NCI-H446 (cell line): ENCODE measurements at places on chromosomes 7 and 10.

- DNase-seq: no peak
Measured at GRCh38 chr10:132971448-132972148, 29.2 kb upstream of the CFAP46 start.

DNA sequence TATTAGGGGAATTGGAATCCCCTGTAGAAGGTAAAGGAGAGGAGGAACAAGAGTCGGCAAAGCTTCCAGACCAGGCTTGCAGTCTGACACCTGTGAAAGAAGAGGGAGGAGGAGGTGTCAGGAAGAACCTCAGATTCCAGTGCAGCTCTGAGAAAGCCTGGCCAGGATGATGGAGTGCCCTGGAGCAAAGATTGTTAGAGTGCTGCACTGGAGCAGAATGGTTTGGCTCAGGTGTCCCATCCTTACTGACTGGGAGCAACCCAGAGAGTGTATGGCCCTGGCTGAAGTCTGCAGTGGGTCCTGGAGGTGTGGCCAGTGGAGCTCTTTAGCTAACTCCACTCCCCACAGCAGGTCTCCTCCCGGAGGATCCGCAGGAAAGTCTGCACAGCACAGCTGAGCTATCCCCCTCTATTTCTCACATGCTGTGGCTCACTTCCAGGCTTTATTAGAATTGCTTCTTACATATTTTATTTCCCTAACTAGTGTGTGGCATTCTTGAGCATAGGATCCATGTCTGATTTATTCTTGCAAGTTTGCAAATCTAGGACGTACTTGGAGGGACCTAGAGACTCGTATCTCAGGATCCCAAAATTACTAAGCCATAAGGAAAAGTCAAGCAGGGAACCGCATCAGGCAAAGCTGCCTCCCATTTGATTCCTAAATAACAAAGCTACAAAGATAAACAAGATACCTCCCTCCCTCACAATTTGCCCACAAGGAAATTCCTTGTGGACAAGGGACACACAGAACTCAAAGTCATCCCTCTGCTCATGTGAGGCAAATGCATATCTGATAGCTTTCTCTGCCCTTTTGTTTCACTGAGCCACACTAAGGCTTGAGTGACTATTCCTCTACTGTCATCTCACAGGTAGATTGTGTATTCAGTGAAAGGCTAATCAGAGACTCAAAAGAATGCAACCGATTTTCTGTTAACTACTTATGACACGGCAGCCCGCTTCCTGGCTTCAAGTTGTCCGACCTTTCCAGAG lies 58.8 kb downstream of the VIM start:
- no peak for DNase-seq

- no peak for DNase-seq
Measured at GRCh38 chr7:24703296-24703695, 54.0 kb downstream of the GSDME start.

DNA sequence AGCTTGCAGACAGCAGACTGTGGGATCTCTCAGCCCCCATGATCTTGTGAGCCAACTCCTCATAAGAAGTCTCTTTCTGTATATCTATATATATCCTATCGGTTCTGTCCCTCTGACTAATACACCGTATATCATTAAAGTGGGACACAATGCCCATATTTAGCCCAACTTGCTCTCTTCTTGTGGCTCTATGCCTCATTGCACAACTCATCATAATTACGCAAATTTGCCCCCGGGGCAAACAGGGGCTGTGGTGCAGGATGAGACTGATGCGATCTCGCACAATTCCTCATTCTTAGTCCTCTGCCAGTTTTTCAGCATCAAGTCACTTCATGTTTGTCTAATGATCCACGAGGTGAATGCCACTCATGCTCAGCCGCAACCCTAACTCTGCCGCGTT lies 183.2 kb downstream of the PRPF18 start:
- no peak for DNase-seq

DNA sequence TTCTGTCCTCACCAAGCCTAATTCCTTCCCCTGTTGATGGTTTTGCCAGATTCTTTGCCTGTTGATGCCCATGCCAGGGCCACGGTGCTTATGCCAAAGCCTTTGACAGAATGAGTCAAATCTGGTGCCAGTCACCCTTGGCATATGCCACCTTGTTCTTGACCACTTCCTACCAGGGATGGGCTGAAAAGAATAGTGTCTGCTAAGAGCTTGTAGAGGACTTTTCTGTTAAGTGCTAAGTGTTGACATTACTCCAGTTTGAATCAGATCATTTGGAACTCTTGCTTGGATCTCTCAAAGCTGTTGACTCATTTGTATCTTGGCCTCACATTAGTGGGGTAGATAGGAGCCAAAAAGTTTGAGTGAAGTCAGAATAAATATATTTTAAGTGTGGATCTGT lies 661.2 kb downstream of the AUTS2 start:
- DNase-seq: peak; percentile 87

DNA sequence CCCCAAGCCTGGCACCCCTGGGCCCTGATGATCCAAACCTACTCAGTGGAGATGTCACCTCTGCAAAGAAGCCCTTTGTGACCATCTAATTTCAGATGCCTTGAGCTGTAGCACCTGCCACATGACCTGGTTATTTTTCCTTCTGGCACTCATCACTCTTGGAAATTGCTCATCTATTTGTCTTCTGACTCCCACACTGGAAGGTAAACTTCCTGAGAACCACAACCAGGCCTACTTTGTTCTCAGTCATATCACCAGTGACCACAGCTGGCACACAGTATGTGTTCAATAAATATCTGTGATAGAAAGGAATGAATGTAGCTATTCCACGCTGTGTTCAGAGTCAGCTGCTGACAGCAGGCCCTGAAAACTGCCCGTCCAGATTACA lies 97.1 kb downstream of the SH3PXD2A start:
- no peak for DNase-seq

GRCh38 chr7:49630513-49630912 lies 142.9 kb upstream of the VWC2 start:
- no peak for DNase-seq

GRCh38 chr7:1839701-1840100 lies 169.6 kb downstream of the ELFN1 start:
- no peak for DNase-seq

DNA sequence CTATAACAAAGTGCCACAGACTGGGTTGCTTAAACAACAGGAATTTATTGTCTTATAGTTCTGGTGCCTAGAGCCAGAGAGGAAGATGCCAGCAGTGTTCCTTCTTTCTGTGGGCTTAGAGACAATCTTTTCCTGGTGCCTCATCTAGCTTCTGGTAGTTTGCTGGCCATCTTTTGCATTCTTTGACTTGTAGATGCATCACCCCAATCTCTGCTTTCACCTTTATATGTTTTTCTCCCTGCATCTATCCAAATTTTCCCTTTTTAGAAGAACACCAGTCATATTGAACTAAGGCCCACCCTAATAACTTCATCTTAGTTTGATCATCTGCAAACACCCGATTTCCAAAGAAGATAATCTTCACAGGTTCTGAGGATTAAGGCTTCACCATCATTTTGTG lies 66.8 kb downstream of the CDK1 start:
- no peak for DNase-seq

DNA sequence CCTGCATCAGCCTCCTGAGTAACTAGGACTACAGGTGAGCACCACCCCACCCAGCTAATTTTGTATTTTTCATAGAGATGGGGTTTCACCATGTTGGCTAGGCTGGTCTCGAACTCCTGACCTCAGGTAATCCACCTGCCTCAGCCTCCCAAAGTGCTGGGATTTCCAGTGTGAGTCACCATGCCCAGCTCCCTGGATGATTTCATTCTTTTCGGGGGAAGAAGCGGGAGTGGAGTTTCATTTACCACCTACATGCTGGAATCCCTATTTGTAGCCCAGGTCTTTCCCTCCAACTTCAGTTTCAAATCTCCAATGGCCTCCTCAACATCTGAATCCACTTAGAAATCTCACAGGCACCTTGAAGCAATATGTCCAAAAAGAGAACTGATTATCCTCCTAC lies 2.9 kb upstream of the BTRC start:
- no peak for DNase-seq

- DNase-seq: no peak
Measured at GRCh38 chr7:73350306-73351068, 22.5 kb downstream of the FKBP6 start.

DNA sequence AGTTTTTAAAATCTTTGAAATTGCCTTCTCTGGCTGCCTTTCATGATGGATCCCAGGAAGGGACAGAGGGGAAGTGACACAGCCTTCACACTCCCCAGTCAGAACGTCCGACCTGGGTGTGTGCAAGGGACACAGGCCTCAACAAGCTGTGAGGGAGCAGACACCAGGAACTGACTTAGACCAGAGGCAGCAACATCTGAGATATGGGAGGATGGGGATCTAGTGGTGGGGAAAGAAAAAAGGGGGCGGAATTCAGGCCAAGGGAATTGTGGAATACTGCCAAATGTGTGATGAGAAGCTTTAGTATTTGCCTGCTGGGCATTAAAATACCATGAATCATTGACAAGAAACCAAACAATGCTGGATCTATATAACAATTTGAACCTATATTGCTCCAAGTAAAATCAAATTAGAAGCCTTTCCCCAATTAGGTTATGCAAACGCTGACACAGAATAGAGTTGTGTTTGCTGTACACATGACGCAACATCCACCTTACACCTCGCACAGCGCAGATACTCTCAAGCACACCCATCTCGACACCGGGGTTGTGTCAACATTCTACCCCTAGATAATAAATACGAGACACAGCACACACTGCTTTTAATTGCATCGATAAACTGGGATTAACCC lies 17.2 kb upstream of the MNX1 start:
- DNase-seq: no peak

- no peak for DNase-seq
Measured at GRCh38 chr7:146902728-146903127, 786.1 kb downstream of the CNTNAP2 start.

DNA sequence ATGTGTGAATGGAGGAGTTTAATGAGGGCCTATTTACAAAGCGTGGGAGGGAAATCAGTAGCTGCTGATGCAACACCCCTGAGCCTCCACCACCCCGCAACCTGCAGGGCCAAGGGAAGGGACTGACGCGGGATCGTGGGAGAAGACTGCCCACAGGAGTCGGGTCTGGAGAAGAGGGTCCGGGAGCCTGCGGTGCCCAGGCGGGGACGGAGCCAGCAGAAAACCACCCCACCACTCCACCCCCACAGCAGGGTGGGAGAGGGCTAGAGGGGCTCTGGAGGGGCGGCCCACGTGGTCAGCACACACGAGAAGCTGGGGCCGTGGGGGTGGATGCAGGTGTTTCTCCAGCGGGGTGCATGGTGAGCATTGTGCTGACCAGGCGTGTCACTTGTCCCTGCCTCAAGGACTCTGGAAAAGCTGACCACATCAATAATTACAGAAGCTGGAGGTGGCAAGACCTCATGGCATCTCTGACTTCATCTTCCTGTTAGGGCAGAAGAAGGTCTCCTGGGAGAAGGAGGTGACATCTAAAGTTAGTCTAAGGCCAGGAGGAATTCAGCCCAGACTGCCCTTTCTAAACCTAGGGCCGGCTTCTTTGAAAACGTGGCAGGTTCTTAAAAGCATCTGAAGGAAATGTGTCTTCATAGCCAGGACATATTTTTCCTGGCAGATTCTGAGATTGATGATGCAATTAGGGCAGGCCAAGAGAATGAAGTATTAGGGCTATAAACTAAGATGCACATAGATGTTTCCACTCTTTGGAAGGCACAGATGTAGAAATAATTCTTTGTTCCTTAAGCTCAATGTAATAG lies 150.9 kb downstream of the RGS10 start:
- DNase-seq: no peak

- DNase-seq: no peak
Measured at GRCh38 chr10:46560952-46561351, 4.5 kb upstream of the GPRIN2 start.
